ENCODE measurements at places on chromosomes 1 and 21.

DNA sequence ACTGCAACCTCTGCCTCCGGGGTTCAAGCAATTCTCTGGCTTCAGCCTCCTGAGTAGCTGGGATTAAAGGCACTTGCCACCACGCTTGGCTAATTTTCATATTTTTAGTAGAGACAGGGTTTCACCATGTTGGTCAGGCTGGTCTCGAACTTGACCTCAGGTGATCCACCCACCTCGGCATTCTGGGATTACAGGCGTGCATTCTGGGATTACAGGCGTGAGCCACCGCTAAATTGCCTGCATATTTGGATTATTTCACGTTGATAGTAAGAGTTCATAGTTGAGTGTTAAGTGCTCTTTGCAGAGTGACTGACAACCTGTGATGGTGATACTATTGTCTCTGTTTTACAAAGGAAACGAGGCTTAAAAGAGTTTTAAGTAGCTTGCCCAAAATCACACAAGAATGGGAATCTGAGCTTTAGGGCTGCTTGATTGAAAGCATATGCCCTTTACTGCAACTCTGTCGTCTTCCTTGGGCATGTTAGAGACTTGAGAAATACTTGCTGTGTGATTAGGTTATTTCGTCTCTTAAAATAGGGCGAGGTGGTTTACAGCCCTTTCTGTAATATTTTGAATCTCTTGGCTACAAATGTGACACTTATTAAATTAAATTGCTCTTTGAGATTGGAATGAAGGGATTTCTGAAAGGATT, 12.4 kb downstream of the CDC42 start:
- no peak for DNase-seq

DNA sequence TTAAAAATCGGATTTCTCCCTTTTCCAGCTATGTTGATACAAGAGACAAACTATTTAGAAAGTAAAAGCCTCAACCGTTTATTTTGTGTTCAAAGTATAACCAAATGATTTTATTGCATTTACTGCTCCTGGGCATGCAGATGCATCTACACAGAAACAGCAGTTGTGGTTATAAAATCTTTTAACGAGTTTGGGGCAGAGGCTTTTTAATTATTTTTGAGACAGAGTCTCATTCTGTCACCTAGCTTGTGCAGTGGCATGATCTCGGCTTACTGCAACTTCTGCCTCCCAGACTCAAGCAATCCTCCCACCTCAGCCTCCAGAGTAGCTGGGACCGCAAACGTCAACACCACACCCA, 33.6 kb downstream of the ZNF496 start:
- no peak for DNase-seq

- DNase-seq: no peak
Measured at GRCh38 chr1:39673215-39673614, 1.3 kb upstream of the NT5C1A start.

DNA sequence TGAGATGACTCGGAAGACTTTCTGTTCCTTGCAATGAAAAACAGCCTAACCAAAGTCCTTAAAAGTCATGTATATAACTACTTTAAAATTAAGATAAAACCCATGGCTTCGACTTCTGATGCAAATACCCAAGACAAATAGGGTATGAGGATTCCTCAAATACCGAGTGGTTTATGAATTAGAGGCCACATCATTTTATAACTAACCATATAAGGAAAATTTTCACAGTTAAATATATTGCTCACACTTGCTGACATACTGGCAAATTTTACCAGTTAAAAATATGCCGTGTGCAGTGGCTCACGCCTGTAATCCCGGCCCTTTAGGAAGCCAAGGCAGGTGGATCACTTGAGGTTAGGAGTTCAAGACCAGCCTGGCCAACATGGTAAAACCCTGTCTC, 5.4 kb downstream of the RERE start:
- no peak for DNase-seq

DNA sequence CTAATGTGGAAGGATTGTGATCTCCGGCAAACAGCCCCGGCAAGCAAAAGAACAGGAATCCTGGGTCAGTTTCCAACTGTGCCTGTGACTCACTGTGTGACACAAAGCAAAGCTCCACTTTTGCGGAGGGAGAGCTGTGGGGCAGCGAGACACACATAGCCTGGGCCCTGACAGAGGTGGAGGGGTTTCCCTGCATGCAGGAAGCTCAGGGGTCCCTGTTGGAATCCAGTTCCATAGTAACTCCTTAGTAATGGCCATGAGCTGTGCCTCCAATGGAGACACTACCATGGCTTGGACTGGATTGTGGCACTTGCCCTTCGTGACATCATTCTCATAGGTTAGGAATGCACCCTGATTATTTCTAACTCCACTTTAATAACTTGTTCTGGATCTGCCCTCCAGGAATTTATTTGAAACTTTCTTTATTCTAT, 47.0 kb upstream of the ATF3 start:
- peak; percentile 54 for DNase-seq

DNA sequence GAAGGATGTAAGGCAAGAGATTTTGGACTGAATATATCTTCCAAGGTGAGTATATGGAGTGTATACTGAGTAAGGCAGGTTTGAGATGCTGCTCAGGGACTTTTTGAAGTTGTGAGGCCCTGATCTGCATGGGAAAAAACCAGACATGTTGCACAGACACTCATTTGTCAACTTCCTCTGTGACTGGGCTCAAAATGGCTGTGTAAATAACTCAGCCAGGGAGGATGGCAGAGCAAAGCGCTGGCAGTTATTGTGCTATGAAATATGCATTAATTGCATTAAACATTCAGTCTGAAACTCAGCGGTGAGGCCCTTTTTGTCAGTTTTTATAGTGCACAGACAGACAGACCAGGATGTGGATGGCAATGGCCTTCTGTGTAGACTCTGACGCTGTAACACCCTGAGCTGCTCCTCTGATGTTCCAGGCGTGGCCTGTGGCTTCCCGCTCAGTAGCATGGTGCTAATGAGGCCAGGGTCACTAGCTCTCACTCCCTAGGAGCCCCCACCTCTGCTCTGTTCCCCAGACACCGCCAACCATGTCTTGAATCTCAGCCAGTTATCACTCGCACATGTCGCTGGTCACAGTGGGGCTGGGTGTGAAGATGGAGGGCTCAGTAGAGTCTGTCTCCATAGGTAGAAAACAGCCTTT, 307.0 kb upstream of the PROX1 start:
- DNase-seq: no peak

GRCh38 chr1:231219422-231220401, 21.3 kb upstream of the GNPAT start:
- DNase-seq: no peak

DNA sequence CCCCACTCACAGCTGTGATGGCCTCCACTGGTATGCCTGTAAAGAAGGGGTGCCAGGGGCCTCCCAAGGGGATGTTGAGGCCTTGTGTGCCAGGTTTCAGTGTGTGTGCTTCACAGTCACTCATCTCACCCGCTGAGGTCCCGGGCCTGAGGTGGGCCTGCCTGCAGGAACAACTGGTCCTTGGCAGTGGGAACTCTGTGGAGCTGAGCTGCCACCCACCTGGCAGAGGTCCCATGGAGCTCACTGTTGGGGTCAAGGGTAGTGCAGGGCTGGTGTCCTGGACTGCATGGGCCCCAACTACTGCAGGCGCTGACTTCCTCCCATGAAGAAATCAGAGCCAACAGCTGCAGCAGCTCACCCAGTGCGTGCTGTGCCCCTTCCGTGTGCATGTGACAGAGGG, 17.3 kb upstream of the ZNF678 start:
- no peak for DNase-seq

DNA sequence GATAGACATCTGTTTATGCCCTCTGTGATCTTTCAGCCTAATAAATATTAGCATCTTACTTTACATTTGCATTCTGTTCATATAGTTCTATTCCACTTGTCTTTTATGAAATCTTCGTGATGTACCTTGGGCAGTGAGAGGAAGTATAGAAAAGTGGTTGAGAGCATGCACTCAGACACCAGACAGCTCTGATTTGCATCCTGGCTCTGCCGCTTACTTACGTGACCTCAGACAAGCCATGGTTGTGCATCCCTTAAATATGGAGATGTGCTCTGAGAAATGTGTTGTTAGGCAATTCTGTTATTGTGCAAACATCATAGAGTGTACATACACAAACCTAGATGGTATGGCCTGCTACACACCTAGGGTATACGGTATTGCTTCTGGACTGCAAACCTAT, 22.9 kb downstream of the OVGP1 start:
- DNase-seq: no peak

DNA sequence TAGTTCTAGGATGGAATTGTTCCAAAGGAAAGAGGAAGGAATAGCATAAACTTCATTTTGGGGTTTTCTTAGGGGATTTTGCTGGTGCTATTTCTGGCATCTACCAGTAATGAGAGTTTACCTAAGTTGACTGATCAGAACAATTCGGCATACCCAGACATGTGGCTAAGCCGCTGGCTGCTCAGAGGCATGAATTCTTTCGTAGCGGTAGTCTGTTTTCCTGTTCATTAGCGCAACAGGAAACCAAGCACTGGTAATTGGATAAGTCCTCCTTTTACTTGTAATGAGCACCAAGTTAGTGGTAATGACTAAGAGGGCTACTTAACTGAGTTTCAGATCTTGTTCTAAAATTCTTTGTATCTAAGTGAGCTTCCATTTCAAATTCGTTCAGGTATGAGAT, 38.6 kb downstream of the C21orf91 start:
- DNase-seq: no peak

DNA sequence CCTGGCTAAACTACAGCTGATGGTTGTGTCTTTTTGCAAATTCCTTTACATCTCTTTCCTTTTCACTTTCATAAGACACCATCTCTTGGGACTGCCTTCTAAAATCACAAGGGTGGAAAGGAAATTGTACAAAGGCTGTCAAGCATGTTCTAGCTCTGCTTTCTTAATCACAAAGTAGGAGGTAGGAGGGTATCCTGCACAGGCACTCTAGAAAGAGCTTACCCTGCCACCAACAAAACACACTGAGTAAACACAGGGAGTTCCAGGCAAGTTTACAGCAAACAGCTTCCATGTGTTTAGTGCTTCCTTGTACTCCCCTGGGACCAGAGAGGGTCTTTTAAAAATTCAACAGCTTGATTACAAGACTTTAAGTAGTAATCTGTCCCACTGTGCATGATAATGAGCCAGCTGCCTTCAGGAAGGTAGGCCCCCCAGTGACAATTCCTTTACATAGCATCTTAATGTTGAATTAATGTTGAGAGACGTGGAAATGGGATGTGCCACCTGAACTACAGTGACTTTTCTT, 2.4 kb downstream of the PLPP3 start:
- DNase-seq: no peak

DNA sequence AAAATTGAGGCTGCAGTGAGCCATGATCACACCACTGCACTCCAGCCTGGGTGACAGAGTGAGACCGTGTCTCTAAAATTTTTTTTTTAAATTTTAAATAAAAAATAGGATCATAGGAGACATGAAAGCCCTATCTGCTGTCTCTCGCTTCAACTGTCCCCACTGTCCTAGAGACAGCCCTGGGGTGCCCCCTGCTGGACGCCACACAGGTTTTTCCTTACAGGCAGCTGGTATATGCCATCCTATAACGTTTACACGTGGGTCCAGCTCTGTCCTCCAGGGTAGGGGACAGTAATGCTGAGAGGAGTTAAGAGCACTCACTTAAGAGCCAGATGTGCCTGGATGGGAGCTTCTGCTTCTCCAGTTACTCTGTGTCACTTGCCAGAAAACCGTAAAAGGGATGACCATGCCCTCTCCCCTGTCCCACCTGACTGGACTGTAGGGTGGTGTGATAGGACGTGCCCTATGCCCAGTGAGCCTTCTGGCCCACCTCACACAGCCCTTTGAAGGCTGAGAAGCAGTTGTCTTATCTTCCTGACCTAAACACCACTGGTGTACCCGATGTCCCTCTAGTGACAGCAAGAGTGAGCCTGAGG, 8.5 kb downstream of the FBXO2 start:
- DNase-seq: peak; percentile 42

- no peak for DNase-seq
Measured at GRCh38 chr1:156838972-156839371, 19.9 kb downstream of the INSRR start.

GRCh38 chr1:183515002-183515689, 42.8 kb downstream of the SMG7 start:
- DNase-seq: peak; percentile 20

GRCh38 chr21:44267655-44268142, 6.0 kb upstream of the DNMT3L start:
- DNase-seq: no peak

GRCh38 chr1:230278376-230278775, 147.8 kb downstream of the PGBD5 start:
- no peak for DNase-seq

GRCh38 chr1:244012202-244012601, 38.9 kb upstream of the ZBTB18 start:
- DNase-seq: no peak

- DNase-seq: no peak
Measured at GRCh38 chr1:6181347-6181770, 1.2 kb upstream of the CHD5 start.

GRCh38 chr1:193406901-193407300, 220.5 kb upstream of the B3GALT2 start:
- peak; percentile 20 for DNase-seq

DNA sequence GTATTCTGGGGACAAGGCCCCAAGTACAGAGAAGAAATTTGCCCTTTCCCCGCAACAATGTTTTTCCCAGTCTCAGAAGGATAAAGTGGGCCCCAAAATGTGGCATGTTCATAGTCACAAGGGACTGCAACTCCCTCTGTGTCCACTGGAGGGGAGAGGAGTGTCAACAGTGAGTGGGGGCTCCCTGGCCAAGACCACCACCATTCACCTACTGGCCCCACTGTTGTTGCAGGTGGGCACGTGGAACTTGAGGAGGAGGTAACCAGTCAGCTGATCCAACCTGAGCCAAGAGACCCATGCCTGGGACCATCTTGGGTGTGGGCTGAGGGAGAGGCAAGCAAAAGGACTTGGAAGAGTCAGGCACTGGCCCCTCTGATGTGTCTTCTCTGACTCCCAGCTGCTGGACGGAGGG, 777 bp downstream of the NUDT17 start:
- no peak for DNase-seq

GRCh38 chr1:201371276-201371675, 6.2 kb downstream of the TNNT2 start:
- no peak for DNase-seq

- DNase-seq: no peak
Measured at GRCh38 chr1:47378147-47378546, 37.9 kb upstream of the FOXE3 start.

GRCh38 chr1:203695116-203695515, 68.5 kb downstream of the ATP2B4 start:
- no peak for DNase-seq

GRCh38 chr1:227489572-227489971, 73.8 kb upstream of the ZNF678 start:
- no peak for DNase-seq

DNA sequence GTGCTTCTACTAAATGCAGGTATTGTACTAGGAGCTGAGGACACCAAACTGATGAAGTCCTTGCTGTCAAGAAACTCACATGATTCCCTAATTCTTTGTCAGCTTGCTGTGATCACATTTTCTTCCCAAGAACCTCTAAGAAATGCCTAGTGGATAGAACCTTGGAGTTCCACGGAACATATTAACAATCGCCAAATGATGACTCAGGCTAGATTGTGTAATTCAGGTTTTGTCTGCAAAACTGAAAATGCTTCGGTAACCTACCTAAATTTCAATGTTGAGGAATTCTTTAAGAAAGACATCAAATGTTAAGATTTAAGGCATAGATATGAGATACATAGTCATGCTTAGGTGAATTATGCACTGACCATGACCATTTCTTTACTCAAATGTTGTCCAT, 1.7 kb upstream of the GADD45A start:
- no peak for DNase-seq

All from HS-27A (cell line).